Bone marrow (tissue), 2 donors: ENCODE measurements at places on chromosomes 2 and 18.

DNA sequence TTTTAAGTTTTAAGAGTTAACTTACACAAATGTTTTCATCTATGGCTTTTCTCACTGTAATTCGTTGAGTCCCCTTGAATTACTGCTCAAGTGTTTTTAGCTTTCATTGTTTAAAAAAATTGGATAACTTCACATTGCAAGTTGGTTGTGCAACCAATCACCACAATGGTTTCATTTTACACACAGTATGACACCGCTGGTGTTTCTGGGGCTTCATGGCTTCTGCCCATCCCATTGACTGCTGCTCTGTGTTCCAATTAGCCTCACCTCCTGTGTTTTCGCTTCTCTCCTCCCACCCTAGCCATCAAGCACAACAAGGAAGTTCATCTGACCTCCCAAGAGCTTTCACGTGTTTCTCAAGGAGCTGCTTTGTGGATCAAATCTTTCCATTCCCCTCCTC, 199.1 kb upstream of the CHAC2 start:
- DNase-seq: no peak

GRCh38 chr2:232629129-232629475, 4.3 kb upstream of the EFHD1 start:
- no peak for DNase-seq

GRCh38 chr18:76391038-76391437, 104.0 kb downstream of the ZNF516 start:
- DNase-seq: no peak

DNA sequence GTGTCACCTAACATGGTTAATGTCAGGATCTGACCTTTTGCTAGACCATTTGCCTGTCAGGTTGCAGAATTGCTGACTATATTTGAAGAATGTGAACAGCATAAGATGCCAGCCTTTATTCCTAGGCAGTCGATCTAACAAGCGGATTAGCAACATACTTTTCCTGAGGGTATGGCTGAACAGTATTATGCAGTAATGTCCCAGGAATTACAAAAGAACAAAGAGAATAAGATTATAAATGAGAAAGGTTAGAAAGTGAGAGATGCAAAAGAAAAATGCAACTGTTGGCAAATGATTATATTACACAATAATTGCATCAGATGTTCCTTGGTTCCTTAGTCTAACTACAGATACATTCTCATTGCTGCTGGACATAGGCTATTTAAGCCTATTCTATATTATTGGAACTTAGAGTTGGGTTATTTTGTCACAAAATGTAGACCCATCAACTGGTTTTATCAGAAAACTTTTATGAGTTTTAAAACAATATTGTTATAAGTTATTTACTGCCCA, 647.1 kb upstream of the CRIM1 start:
- no peak for DNase-seq

DNA sequence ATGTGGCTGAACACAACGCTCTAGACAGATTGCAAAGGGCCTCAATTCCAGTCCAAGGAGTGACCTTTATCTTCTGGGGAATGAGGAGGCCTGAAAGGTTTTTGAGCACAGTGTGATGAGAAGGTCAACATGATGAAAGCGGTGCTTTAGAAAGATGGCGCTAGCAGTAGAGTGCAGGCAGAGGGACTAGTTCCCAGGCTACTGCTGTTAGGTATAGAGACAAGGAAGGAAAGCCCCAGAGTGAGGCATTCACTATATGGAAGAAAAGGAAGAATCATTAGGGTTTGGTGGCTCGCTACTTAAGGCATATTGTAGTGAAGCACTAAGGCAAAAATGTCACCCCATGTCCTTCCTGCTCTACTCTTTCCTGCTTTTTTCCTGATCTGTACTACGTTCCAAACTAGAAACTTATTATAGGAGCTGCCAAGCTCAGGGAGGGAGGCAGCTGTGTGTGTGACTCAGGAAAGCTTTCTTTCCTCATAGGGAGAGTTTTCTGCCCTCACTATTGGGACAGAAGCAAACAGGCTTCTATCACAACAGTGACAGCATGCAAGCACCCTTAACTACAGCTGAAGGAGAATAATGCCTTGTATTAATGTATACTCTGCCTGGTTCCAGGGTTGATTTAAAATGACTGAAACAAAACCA, 160.8 kb upstream of the CAVIN2 start:
- no peak for DNase-seq
